ENCODE measurements at places on chromosomes 5 and 9. TPM values are rescaled to one million over a fixed set of nuclear protein-coding genes. Genes with fewer than 3 reads are reported as not detected.
A peak's percentile ranks its signal among the peaks of the same experiment; 100 is the strongest.

The HAVCR2 gene
- not detected for total RNA-seq

The CBY3 gene
- not detected for total RNA-seq

The RAI14 gene
- 18.2 TPM for total RNA-seq

The GEMIN5 gene
- total RNA-seq: 28.6 TPM

The UGCG gene
- 9.7 TPM for total RNA-seq

The GGTA1 gene
- total RNA-seq: not detected

The IL5 gene
- total RNA-seq: not detected

- no peak for DNase-seq
These were observed 175.4 kb downstream of the ASTN2 start for GRCh38 chr9:117239428-117239827.

DNA sequence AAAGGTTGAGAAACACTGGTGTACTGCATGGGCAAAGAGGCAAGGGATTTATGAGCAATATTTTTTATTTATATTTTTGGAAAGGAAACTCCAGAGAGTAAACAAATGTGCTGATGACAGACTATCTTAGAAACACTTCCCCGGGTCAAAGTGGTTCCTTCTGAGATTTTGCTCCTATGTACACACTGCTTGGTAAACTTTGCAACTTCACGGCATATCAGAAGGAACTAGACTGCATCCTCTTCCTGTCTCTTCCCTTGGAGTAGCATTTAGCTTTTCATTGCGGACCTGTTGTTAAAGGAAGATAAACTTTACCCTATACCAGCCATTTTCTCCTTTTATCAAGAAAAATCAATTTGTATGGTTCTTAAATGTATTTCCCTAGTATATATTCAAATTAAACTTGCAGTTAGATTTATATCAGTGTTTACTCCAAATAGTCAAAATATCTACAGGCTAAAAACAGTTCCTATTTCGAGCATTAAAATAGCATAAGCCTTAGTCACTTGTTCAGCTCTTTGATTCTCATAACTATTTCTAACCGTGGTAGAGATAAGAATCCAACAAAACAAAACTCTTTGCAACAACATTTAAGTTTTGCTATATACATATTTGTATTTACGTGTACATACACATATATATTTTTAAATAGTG lies 48.0 kb upstream of the LRRC19 start:
- DNase-seq: no peak

GRCh38 chr5:15601274-15601673 lies 101.3 kb downstream of the FBXL7 start:
- DNase-seq: no peak

GRCh38 chr9:6641961-6642360 lies 3.6 kb downstream of the GLDC start:
- no peak for DNase-seq

- DNase-seq: no peak
These were observed 3.8 kb upstream of the FAM120A start for GRCh38 chr9:93447655-93448054.

- no peak for DNase-seq
These were observed 279.7 kb downstream of the EBF1 start for GRCh38 chr5:158819840-158820620.

DNA sequence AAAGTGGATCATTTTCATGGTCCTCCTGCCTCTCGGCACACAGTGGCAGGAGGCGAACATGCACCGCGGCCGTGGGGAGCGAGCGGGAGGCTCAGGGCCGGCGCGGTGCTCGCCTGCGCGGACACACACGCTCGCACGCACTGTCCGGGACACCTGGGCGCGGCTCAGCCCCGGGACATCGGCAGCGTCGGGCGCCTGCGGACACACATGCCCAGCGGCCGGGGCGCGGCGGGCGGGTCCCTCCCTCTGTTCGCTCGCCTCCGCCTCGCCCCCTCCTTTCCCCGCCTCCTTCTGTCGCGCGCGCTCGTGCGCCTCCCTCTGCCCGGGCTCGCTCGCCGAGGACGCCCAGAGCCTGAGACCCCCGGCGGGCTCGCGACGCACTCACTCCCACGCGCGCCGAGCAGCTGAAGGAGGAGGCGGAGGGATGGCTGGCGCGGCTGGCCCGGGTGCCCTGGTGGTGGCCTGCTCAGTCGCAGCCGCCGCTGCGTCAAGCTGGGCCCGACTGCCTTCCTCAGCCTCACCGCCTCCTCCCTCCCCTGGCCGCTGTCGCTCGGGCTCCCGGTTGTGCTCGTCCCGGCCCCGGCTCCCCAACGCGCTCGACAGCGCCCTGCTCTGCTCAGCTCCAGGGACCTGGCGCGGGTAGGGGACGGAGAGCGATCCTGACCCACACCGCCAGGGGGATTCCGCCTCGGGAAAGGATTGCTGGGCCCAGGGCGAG lies at the start of gene FRMD3:
Gene FRMD3 (minus strand): TSS at position 230 of the 718 bp plus-strand sequence. CDS start 170 bp downstream, at position 60.
- DNase-seq: peak; percentile 73

- no peak for DNase-seq
These were observed 16.0 kb upstream of the SMIM32 start for GRCh38 chr5:136208916-136209315.

- DNase-seq: no peak
These were observed 185.8 kb downstream of the PCSK1 start for GRCh38 chr5:96247097-96247701.

GRCh38 chr5:16550316-16550952 lies 66.4 kb downstream of the RETREG1 start:
- peak; percentile 66 for DNase-seq

GRCh38 chr9:99154356-99154755 lies 49.4 kb downstream of the TGFBR1 start:
- DNase-seq: no peak

Measured in HepG2 (cell line).